Hippocampal formation (tissue), 2 donors: ENCODE measurements at places on chromosomes 2 and 18.

DNA sequence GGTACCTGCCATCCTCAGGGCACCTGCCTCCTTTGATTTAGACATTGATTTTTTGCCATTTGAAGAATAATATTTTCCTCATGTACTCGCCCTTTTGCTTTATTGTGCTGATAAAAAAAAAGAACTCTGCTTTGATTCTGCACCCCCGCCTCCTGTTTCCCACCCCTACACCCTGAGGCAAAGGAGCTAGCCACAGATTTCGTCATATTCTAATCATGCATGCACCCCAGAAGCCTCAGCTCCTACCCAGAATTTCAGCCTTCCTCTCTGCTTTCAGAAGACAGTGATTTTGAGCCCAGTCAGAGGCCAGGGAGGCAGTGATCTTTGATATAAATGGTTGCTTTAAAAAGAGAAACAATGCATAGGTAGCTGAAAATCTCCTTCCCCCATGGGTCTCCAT lies 329.0 kb downstream of the PTPRM start:
- no peak for DNase-seq

- no peak for DNase-seq
These were observed 45.2 kb downstream of the TMEM131 start for GRCh38 chr2:97950329-97951154.

DNA sequence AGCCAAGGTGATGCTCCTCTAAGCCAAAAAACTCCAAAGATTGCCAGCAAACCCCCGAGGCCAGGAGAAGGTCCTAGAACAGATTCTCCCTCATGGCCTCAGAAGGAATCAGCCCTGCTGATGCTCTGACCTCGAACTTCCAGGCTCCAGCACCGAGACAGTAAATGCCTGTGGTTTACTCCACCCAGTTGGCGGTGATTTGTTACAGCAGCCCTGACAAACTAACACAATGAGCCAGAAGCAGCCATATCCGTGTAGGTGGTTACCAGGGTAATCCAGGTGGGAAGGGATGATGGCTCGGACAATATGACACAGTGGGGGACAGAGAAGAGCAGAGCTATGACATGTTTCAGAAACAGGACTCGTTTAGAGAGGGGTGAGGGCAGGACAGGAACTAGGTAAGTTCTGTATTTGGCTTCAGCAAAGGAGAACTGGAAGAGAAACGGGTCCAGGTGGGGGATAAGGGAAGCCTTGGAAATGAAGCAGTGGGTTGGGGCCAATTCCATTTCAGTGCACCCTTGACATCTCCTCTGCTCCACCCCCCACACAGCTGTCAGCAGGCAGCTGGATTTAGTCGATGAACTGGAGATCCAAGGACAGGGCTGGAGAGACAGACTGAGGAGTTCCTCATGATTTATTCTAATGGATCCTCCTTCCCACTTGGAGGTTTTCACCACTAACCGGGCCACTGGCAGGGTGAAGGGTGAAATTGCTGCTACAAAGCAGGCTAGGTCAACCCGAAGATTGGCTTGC lies 179.7 kb upstream of the SH3BP4 start:
- DNase-seq: no peak

GRCh38 chr2:201260302-201260800 lies at the start of gene CASP8:
Gene CASP8, plus strand, starts transcription at chr2:201260536. Its CDS starts 5,951 bp downstream, at chr2:201266487.
- DNase-seq: no peak

DNA sequence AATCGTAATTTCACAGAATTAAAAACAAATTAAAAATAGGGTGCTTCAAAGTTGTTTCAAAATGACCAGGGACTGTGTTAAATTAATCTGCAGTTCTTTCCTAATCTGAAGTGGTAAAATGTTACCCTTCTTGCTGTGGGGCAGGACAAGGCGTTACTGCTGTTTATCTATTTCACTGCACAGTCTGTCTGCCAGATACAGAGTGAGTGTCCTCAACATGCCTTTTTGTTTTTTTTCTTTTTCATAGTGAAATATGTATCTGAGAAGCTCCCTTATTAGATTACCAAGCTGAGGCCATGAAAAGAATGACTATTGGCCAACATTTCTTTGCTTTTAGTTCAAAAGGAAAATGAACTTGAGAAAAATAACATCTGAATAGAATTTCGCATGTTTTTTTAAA lies 38.0 kb downstream of the KCTD1 start:
- no peak for DNase-seq

DNA sequence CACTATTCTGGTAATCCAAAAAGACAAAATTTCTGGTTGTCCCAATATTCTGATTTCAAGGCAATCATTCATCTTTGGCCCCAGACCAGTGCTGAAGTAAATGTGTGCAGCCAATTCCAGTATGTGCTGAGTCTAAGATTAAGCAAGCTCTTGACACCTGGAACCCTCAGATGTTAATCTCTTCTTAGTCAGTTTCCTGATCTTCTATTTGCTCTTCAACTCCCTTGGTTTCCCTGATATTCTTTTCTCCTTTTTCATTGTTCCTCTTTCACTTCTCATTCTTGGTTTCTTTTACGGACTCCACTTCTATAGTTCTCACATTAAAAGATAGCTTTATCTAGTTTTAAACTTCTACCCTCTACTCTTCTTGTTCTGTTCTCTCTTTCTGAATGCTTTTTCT lies 445.7 kb upstream of the FANCL start:
- DNase-seq: no peak

DNA sequence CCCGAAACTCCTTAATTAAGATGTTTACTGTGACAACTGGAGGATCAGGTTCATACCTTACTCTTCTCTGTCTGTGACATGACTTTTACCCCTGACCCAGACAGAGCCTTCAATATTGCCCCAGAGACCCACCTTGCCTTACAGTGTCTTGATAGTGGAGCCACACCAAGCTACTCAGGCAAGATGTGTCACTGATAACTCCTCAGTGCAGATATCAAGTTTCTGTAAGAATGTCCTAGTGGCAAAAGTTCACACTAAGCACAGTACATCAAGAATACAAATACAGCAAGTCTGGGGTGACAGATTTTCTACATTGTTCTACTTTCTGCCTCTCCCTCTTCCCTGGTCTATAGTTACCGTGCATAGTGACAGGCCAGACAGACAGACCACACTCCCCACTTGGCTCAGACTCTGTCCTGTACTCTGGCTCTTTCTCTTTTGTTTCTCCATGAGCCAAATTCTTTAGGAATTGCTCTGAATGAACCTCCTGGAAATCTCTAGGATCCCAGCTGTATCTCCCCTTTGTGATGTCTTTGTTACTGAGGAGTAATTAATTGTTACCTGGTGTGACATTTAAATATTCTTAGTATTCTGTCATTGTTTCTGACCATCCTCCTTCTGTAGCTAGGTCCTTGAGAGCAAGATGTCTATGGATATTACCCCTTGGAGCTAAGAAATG lies 24.1 kb upstream of the APOB start:
- no peak for DNase-seq

GRCh38 chr2:62089658-62090057 lies 106.3 kb upstream of the B3GNT2 start:
- no peak for DNase-seq

- no peak for DNase-seq
These were observed 44.1 kb downstream of the NEDD4L start for GRCh38 chr18:58087928-58088690.

GRCh38 chr2:209334188-209335017 lies 89.4 kb upstream of the MAP2 start:
- DNase-seq: peak; percentile 62

DNA sequence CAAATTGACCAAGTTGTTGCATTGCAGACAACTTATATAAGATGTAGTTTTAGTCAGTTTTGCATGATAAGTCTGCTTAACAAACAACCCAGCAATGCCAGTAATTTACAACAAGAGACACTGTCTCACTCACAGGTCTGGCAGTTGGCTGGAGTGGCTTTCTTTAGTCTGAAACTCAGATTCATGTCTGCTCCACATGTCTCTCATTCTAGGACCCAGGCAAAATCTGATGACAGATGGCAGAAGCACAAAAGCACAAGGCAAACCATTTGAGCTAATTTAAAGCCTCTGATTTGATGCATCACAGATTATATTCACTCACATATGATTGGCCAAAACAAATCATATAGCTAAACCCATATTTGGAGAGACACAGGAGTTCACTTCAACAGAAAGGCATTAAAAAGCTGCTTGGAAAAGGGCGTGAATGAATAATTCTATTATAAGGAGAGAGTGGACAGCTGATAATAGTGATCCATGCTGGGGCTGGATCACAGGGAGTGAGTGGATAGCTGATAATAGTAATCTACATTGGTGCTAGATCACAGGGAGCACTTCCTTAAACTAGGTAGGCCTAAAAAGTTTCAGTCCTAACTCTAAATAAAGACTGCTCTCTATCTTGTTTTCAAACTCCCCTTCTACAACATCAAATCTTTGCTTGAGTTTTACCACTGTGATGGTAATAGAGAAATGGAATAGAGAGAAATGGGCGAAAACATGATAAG lies 593.2 kb upstream of the ZNF804A start:
- DNase-seq: no peak

DNA sequence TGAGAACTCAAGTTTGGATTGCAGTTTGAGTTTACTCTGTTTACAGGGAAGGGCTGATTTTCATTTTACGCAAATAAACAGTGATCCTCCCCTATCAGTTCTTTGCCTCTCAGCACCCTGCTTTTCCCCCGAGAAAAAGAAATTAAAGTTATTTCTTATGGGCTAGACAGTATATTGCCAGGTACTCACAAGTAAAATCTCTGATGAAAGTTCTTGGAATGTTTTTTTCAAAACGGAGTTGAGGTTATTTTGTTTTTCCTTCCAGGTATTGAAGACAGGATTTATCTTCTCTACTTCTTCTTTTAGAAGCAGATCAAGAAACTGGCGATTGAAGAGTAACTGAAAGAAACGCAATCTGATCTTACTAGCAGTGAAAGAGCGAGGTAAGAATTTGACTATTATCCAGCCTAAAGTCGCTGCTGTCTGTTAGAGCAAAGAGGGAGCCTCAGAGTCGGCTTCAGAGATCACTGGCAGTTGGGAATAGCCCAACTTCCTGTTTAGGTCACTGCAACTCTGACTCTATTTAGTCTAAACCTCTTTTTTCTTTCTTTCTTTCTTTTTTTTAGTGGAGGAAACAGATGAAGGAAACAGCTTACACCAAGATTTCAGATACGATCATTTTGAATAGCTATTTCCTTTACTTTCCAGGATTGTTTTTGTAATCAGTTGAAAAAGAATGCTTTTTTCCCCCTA lies at the start of gene TFPI:
Gene TFPI, minus strand, starts transcription at position 425 of the 693 bp plus-strand sequence. CDS start 50,667 bp downstream, outside the sequence.
- DNase-seq: no peak

DNA sequence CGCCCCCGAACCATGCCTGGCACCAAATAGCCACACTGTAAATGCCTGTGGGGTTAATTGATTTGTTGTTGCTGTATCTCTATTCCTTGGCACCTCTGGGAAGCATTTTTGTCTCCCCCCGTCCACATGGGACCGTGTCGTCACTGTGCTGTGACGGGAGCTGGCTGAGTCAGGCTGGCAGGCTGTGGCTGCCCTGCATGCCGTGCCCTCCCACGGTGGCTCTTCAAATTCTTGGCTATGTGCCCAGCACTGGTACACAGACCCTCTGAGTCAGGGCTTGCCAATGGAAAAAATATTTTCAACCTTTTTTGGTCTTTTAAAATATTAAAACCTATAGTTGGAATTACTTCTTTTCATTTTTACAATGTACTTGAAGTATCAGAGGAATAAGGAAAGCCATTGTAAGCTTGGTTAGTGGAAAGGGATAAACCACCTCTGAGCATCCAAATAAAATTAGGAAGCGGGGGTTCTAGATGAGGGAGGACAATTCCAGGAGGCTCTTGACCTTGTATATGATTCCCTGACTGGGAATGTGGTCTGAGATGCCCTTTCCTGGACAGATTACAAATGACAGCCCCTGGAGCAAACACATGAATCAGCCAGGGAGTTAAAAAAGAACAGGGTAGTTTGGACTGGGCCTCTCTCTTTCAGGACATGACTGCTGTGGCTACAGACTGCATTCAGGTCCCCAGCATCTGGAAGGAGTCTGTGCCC lies 59.4 kb downstream of the DGKD start:
- no peak for DNase-seq

- no peak for DNase-seq
These were observed at the start of gene ERFE for GRCh38 chr2:238158509-238159070. Gene ERFE, plus strand, starts transcription at chr2:238158970. Its CDS starts 38 bp downstream, at chr2:238159008.

DNA sequence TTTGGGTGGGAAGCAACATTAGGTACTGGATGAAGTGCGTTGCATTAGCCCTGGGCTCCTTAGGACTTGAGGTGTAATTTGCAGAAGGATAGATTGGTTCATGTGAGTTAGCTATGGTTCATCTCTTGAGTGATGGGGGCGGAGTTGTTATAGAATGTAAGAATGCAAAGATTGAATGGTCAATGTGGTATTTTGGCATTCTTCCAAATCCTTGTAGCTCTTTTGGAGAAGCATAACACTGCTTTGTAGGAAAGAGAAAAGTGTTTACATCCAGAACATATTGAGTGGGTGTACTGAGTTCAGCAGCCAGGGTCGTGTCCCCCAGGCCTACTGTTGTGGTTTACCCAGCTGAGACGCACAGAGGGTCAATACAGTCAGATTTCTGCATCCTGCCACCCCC lies 173.5 kb downstream of the FMNL2 start:
- no peak for DNase-seq

GRCh38 chr2:43165378-43166069 lies 60.9 kb downstream of the ZFP36L2 start:
- DNase-seq: no peak

- no peak for DNase-seq
These were observed 104.2 kb downstream of the SPTBN1 start for GRCh38 chr2:54560146-54560881.

DNA sequence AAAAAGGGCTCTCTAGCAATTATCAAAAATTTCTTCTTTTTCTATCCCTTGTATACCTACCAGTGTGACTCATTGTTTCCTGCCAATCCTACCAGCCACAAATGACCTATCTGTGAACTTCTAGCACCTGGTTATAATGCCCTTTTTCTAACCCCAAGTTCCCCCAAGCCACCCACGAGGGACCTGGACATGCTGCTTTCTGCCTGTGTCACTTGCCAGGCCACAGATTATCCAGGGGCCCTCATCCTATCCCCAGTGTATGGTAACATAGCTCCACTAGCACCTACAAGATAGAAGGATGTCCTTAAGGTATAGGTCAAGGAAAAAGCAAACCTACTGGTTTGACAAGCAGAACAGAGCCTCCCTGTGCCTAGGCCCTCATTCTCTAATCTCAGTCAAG lies 26.8 kb downstream of the AAK1 start:
- no peak for DNase-seq

DNA sequence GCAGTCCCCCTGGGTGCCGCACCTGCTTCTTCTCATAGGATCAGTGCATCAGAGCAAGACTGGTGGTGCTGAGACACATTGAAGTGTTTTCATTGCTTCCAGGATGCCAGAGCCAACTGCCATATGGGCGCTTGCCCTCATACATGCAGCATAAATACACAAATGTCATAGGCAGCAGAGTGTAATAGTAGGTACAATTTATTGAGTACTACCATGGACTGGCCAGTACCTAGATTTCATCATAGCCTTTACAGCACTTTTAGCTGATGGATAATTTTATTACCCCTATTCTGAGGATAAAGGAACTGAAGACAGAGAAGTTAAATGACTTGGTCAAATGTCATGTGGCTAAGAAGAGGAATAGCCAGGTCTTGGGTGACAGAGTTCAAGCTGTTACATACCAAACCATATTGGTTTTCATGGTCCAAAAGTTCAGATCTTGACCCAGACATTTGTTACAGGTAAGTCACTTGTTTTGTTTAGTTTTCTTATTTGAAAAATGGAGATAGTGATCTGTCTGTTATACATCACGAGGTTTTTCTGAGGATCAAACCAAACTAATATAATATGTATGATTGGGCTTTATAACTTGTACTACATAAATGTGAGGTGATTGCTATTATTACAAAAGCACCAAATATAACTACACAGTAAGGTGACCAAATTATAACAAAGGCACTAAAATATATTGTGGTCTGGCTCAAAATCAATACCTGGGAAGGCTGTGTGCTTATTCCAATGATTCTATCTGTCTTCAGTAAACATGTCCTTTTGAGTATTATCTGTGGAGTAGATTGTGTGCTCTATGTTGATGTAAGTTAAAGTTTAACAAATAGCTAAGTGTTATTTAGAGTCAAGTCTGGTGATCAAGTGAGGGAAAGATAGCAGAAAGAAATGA lies 151.9 kb upstream of the CYRIA start:
- DNase-seq: no peak
